ENCODE measurements at places on chromosomes 3 and 15.

GRCh38 chr15:55457401-55458022, 49.2 kb downstream of the PIERCE2 start:
- peak; percentile 45 for DNase-seq

- no peak for DNase-seq
These were observed 751.0 kb downstream of the ROBO1 start for GRCh38 chr3:79016587-79017376.

DNA sequence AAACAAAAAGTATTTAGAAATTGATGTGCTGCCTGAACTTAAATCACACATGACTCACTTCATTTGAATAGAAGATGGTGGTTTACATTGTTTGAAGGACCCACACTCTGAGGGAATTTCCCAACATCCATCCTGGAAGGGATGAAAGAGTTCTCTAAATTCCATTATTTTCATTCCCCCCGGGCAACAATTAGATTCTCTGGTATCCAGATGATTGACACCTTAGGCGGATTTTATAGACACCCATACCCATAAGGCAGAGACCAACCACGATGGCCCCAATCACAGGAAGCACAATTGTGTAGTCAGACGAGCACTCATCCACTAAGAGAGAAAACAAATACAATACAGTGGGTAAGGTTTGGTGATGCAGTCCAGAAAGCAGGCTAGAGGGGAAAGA, 24.6 kb upstream of the MCCC1 start:
- no peak for DNase-seq

DNA sequence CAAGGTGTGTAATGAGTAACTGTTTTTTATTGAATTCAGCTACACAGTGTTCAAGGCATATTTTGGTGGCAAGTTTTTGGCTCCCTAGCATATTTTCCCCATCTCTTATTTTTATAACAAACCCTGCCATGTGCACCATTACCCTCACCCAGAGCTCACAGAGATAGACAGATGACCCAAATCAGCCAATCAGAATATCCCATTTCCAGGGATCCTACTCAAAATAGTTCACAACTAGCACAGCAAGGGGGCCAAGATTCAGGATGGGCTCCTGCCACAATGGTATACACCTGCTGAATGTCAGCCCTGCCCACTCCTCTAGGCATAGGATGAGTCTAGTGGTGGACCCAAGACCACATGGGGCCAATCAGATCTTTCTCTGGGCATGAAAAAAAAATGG, 78.8 kb upstream of the SETMAR start:
- no peak for DNase-seq

DNA sequence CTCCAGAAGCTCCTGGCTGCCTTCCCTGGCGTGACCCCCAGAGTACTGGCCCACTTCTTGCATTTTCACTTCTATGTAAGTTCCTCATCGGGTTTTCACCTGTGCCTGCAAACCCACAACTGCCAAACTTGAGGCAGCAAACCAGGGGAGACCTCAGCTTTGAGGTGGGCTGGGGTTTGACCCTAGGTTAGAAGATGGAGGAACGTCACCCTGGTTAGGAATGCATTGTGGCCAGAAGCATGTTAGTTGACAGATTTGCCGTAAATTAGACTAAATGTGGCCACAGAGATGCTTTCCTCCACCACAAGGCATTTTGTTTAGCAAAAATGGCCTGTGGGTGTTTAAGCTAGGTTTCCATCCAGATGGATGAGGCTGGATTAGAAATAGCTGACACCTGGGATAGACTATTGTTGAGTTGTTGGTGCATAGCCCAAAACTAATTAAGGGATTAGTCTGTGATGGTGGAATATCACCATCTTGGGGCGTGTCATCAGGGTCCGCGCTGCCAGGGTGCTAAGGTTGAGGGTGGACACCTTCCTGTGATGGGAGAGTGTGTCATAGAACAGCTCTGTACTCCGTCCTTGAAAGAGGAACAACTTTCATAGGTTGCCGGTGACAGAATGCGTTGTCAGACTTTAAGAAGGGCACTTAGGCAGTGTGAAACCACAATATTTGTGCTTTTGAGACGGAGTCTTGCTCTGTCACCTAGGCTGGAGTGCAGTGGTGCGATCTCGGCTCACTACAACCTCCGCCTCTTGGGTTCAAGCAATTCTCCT, 3.6 kb downstream of the NISCH start:
- no peak for DNase-seq

DNA sequence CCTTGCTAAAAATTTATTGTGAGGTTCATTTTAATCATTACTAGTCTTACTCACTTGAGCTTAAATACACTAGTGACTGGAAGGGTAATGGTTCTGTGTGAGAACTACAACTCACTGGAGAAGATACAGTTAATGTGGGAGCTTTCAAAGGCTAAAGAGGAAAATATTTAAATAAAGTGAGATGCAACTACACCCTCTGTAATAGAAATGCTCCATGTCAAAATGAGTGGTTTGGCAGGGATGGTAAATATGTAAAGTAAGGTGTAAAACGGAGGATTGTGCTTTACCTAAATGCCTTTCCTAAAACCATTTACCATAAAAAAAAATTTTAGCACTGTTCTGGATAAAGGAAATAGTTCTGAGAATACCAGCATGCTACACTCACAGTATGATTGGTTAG, 15.3 kb downstream of the LRRC57 start:
- no peak for DNase-seq
